Renal pelvis (tissue), 12 donors: ENCODE measurements at places on chromosomes 4 and X. TPM values are rescaled to one million over a fixed set of nuclear protein-coding genes. Genes with fewer than 3 reads are reported as not detected.

DNA sequence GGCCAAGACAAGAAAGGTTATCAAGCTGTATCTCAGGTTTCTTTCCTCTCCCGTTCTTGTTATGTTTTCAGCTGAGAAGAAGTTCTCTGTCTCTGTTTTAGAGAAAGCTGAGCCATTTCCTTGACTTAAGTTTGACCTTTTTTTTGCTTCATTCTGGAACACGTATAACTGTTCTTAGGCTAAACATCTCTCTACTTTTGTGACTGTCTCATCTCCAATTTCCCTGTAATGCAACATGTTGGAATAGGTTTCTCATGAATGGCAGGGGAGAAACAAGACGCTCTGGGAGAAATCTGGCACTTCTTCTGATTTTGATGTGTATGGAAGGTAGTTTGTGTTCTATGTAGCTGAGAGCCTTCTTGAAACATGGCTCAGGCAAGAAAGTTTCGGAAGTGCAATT lies 36.2 kb upstream of the SFRP2 start:
- DNase-seq = no peak

GLOD5 gene
- polyA plus RNA-seq = 0.79 TPM

DNA sequence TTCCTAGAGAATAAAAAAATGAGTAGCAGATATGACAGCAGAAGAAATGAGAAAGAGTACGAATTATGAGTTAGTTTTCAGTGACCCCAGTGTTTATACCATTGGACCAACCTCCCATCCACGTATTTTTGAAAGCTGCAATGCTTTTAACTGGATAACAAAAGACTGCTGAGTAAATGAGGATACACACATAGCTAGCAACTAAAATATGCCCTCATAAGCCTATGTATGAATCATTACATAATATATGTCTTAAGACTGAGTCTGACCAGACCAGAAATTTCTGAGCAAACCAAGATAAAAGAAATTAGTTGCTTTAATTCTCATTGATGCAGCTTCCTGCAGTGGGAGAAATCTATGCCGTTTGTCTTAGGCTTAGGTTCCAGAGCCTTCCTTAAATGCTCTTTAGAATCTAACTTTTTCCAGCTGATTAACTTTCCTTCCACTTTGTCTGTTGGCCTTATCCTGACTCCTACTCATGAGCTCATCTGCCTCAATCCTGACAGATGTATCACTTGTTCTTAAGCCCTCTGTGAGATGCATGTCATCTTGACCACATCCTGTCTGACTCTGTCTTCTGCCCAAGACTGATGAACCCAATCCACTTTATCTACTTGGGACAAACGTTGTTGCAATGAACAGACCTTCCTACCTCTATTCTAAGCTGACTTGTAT lies 301.4 kb upstream of the AADAT start:
- DNase-seq = no peak

DNA sequence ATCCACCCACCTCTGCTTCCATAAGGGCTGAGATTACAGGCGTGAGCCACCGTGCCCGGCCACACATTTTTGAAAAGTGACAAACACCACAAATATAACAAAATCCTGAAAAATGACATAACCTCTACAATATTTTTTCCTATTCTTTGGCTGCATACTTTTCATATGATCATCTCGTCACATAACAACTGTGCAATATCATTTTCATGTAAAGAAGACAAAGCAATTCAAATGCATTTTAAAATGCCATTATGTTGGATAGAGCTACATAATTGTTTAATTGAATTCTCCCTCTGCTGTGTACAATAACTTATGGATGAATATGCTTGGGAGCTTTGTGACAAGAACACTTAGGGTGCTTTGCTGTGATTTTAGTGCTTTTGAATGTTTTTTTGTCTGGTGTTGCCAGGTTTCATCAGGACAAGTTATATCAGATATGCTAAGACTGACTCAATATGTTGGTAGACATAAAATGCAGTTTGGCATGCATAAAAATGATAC lies 132.9 kb downstream of the CHIC2 start:
- no peak for DNase-seq
